ENCODE measurements at places on chromosomes 4 and X.
A peak's percentile ranks its signal among the peaks of the same experiment; 100 is the strongest.

- no peak for DNase-seq
These were observed 30.7 kb downstream of the SPARCL1 start for GRCh38 chr4:87498446-87498900.

- no peak for DNase-seq
These were observed 166.8 kb downstream of the BCOR start for GRCh38 chrX:39930786-39931528.

- no peak for DNase-seq
These were observed 1.2 kb downstream of the GUCY1A1 start for GRCh38 chr4:155667568-155668511.

GRCh38 chr4:55588160-55588559 is 3.9 kb downstream of the PDCL2 start:
- DNase-seq: no peak

DNA sequence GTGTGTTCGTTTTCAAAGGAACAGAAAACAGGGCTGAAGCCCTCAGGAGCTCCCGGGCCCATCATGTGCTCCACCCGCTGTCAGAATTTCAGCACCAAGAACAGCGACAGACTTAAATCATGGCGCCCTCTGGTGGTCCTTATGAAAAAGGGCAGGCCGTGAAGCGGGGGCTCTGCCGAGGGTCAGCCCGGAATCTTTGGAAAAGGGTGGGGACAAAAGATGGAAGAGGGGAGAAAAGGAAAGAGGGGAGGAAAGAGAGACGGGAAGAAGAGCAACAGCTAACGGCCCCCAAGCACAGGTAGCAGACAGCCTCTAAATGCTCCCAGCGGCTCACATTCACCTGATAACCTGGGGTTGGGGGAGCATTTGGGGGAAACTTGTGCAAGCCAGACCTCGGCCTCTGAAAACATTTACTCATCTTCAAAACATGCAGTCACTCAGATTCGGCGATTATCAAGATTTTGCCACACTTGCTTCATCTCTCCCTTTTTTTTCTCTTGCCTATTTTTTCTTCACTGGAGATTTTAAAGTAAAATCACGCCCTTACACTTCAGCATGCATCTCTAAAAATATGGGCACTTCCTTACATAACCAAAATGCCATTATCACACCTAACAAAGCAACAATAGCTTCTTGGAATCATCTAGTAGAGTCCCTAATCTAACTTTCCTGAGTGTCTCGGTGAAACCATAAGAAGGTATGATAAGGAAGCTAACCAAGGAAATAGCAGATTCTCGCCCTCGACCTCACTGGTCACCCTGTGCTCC is 28.1 kb upstream of the MAN2B2 start:
- peak; percentile 14 for DNase-seq

- no peak for DNase-seq
These were observed 30.6 kb upstream of the IL9R start for GRCh38 chrX:155966876-155967275.

GRCh38 chr4:141255016-141255415 is 34.3 kb downstream of the ZNF330 start:
- no peak for DNase-seq

GRCh38 chr4:145281951-145282350 is 101.6 kb upstream of the OTUD4 start:
- no peak for DNase-seq

DNA sequence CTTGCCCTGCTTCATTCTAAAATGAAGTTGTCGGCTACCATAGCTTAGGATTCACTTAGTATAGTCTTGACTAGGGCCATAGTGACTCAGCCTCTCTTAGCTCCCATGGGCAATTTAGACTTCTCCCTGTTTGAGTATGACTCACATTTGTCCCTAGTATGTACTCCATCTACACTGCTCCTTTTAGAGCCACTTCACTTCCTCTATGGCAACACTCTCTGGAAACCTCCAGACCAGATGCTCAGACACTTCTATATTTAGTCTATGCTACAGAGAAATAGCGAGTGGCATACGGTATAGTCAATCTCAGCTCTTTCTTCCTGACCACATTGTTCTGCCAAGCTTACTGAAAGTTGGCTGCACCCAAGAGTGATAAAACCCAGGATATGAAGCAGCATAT is 11.2 kb downstream of the MEPE start:
- no peak for DNase-seq

- no peak for DNase-seq
These were observed 32.7 kb downstream of the RUFY3 start for GRCh38 chr4:70754470-70754869.

DNA sequence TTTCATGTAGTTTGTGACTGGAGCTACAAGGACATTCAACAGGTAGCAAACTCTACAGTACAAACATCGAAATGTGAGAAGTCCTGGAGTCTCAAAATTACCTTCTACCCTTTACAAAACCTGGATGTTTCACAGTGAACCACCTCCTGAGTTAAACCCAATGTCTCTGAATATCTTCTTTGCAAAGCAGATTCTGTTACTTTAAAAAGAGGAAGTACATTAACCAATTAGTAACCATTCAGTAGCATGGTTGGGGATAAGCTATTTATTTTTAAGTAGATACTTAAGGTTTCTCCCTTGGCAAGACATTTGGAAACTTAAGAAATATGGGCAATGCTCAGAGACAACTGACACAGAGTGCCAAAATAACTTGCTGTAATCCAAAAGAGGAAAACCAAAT is 371.9 kb upstream of the NWD2 start:
- DNase-seq: no peak

- no peak for DNase-seq
These were observed 68.6 kb upstream of the PPP3CA start for GRCh38 chr4:101415962-101416361.

DNA sequence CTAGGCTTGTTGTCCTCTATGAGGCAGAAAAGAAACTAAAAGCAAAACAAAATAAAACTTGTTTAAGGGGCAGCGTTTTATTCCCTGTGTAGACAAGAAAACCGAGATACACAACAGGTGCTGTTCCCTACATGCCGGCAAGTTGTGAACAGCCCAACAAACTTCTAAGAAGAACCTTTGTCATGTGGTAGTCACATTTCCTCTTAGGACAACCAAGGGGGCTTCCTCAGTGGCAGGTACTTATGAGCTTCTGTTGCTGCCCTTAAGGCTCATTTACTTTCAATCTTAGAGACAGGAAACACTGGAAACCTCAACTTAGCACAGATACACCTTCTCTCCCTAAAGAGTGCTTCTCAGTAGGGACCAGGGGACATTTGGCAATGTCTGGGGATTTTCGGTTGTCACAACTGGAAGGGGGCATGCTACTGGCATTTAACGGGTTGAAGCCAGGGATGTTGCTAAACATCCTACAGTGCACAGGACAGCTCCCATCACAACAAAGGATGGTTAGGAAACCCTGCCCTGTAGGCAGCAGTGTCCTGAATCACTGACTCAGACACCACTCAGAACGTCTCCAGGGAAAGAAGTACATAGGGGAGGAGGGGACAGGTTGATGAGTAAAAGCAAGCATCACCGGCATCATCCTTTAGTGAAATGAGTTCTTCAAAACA is 111.0 kb downstream of the ASB9 start:
- no peak for DNase-seq

DNA sequence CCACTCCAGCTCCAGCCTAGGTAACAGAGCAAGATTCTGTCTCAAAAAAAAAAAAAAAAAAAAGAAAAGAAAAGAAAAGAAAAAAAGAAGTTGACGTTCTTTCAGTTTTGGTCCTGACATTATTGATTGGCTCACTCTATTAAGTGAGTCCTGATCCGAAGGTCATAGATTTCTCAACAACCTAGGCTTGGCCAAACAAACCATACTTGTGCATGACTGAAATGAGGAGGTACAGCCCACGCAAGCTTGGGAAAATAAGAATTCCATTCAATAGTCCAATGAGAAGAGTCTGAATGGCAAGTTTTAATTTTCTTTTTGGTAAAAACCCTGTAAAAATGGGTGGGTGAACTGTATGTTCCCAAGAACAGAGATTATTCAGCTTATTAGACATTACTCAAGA is 3.2 kb upstream of the ETNPPL start:
- no peak for DNase-seq

- no peak for DNase-seq
These were observed 20.4 kb downstream of the WDR13 start for GRCh38 chrX:48617542-48618340.

- DNase-seq: no peak
These were observed 27.4 kb upstream of the ARX start for GRCh38 chrX:25043192-25043591.

DNA sequence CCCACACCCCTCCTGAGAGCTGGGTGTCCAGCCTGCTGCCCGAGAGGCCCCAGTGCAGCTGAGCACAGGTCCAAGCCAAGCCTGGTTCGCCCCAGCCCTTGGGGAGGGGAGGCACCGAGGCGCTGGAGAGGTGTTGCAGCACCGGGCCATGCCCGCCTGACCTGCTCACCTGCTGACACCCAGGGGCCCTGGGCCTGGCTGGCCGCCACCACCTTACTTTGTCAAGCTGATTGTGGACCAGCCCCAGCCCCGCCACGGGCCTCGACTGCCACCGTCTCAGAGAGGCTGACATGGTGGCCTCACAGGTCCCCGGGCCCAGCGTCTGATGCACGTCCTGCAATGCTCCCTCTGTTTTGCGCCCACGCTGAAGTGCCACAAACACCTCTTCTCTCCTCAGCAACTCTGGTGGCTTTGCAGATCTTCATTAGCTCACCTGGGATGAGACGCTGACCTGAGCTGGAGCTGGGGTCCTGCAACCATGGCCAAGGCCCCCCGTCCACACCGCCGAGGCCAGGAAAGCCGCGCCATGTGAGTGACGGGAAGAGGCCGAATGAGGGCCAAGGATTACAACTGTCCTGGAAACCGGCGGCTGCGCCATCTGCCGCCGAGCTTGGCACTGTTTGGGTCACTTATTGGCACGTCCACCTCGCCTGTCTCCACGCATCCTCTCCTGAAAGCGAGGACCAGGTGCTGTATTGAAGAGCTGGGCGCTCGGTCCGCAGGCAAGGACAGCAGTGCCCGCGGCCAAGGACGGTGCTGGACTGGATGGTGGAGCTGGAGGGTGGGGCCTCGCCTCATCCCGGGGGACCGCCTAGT is 7.6 kb downstream of the CPLX1 start:
- no peak for DNase-seq

DNA sequence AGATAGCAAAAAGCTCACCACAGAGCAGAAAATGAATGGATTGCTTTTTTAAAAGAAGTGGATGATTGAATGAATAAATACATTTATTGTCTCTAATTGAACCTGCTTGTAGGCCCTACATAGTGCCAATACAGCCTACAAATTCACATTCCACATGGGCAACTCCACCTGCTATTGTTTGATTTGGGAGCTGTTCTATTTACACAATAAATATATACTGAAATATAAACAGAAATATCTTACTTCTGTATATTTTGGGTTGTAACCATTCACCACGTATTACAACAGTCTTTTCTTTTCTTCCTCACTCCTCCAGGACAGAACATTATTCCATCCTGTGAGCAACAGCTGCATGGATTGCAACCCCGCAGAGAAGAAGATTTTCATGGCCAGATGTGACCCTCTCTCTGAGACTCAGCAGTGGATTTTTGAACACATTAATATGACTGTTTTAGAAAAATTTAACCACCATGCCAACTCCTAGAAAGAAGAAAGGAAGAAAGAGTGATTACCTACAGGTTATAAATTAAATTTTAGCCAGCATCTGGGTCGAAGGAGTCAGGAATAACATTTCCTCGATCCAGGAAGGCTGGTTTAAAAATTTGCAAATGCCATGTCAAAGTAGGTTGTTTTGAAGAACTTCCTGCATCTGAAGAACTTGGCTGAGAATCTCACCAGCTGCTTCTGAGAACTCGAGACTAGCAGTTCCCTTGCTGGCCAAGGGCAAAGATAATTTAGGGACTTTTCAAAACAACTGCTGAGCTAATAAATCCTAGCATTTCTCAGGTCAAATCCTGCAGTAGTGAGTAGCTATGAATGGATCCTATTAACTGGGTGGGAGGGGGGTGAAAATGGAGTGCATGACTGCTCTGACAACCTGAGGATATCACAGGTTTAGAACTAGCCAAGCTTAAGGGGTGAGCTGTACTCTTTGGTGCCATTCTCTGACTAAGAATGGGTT is 128.7 kb upstream of the GALNT7 start:
- DNase-seq: no peak

- no peak for DNase-seq
These were observed 289.4 kb downstream of the ANKRD50 start for GRCh38 chr4:124423160-124423559.

DNA sequence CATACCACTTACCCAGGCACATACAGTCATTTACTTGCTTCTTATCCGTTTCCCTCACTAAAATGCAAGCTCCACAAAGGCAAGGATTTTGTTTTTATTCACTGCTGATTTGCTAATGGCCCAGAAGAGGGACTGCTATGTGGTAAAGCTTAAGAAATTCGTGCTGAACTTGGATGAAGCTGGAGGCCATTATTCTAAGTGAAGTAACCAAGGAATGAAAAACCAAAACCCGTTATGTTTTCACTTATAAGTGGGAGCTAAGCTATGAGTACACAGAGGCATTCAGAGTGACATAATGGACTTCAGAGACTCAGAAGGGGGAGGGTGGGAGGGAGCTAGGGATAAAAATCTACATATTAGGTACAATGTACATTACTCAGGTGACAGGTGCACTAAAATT is 47.2 kb downstream of the RAB33B start:
- DNase-seq: no peak

GRCh38 chr4:15976456-15977447 is 13.8 kb upstream of the FGFBP2 start:
- no peak for DNase-seq

Measured in stimulated activated CD8-positive, alpha-beta memory T cell treated with anti-CD3 and anti-CD28 coated beads, Interleukin-4, amount 100 ng/mL, for 4 hours (primary cell).